ENCODE measurements at places on chromosomes 5 and 9.

GRCh38 chr5:75571547-75571946, 39.7 kb upstream of the ANKDD1B start:
- no peak for DNase-seq

GRCh38 chr5:169913479-169913878, 66.8 kb downstream of the INSYN2B start:
- no peak for DNase-seq

DNA sequence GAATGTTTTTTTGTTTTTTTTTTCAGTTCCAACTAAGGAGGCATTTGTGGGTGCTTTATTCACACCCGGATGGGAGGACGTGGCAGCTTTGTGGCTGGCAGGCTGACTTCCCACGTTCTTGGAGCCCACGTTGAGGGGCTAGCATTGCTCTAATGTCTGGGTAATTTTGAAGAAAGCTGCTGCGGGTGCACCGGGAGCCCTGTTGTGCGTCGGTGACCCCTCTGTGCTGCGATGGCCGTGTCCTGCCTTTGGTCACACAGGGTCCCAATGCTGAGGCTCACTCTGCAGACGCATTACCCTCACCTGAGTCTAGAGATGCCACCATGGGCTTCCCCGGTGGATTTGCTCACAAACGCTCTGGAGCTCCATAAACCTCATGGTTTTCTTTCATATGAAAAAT, 34.2 kb downstream of the NDUFS6 start:
- no peak for DNase-seq

- DNase-seq: no peak
These were observed 280.0 kb downstream of the HINT1 start for GRCh38 chr5:130885027-130885426.

DNA sequence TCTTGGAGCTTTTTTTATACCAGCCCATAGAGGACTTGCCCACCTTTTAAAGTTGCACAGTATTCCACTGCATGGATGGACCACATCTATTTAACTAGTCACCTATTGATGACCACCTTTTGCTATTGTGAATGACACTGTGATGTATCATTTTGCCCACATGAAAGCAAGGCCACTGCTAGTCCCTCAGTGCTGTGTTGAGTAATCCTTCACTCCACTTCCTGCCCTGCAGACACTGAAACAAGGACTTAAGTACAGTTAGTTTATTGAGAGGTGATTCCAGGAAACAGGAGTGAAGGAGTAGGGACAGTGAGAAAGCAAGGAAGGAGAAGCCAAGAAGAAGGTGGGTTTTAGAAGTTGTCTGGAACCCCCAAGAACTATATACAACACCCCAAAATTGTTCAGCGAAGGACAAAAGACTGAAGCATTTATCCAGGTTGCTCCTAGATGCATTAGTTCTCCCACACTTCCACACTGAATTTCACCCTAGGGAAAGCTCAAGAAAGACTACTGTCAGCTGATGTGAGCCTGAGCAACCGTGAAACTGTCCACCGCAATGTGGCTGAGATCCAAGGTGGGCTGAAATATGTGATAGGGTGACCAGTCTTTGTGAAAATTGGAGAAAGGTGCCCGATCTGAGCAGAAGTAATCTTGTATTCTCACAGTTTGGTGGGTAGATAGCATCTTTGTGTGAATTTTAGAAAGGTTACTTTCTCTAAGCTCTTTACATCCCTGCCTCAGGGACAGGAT, 45.2 kb upstream of the ANKRD31 start:
- DNase-seq: no peak

DNA sequence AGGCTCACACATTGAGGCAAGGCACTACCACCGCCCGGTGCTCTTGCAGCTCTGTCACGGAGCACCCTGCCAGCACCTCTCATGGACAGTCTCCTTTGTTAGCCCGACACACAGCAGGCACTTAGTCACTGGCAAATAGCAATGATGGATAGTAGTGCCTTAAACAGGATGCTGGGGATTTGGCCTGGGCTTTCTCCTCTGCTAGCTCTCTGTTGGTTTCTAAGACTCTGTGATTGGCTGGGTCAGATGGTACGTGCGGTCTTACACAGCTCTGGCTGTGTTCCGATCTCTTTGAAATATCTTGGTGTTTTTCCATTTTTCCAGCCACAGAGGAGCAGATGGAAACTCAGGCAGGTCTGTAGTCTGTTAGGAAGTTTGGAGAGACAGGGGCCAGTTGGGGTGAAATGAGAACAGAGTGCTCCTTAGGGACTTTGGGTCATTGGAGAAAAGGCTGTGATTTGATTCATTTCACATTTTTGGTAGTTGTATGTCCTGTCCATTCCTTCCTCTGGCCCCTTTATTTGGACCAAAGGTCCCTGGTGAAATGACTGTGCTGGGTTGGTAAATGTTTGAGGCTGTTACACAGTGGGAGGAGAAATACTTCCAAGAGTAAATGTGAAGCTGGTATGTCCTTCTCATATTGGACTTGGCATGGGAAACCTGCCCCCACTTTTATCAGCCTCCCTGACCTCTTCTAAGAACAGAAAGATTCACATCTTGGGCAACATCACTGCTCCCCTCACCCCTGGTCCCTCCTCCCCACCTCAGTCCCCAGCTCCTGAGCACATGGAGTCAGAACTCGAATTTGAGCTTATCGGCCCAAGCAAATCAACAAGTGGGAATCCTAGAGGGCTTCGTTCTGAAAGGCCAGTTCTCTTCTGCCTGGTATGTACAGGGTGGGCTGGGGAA, 3.4 kb downstream of the SMIM3 start:
- DNase-seq: peak; percentile 97

- DNase-seq: no peak
These were observed 10.7 kb downstream of the IFNA5 start for GRCh38 chr9:21294364-21294774.

GRCh38 chr9:122191584-122191983, 31.9 kb downstream of the MORN5 start:
- no peak for DNase-seq

GRCh38 chr5:137146402-137146890, 352.7 kb downstream of the SPOCK1 start:
- DNase-seq: peak; percentile 86

DNA sequence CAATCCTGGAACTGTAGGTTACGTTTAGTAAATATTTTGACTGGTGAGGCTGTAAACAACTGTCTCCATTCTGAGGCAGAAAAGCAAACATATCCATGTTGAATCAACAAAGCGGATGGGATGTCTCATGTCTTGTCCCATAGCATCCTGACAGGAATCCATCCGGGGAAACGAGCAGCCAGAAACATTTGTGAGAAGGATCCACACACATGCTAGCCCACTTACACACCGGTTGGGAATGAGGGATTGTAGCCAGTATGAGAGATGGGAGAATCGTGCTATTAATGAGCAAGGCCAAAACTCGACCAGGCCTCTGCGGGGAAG, 117.5 kb downstream of the FSTL4 start:
- DNase-seq: no peak

- DNase-seq: peak; percentile 79
These were observed 276.5 kb downstream of the ARHGEF28 start for GRCh38 chr5:73902327-73903051.

Measured in umbilical cord (tissue), 2 donors.